ENCODE measurements at places on chromosomes 7 and 10. TPM values are rescaled to one million over a fixed set of nuclear protein-coding genes. Genes with fewer than 3 reads are reported as not detected.
A peak's percentile ranks its signal among the peaks of the same experiment; 100 is the strongest.

- no peak for DNase-seq
Observed at GRCh38 chr10:114748241-114748640, 73.3 kb upstream of the FHIP2A start.

The MINDY4 gene
- total RNA-seq, result 2.3 TPM

DNA sequence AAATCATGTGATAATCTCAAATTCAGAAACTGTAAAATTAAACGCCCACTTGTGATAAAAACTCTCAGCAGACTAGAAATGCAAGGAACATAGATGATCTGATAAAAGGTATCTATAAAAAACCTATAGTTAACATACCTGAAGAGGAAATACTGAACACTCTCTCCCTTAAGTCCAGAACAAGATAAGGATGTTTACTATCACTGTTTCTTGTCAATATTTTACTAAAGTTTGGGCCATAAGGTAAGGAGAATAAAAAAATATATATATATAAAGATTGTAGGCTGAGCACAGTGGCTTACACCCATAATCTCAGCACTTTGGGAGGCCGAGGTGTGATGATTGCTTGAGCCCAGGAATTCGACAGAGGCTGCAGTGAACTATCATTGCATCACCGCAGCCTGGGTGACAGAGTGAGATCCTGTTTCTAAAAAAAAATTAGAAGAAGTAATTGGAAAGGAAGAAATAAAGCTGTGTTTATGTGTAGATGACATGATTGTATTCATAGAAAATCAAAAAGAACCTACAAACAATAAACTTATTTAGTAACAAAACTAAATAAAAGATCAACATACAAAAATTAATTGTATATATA lies 28.4 kb downstream of the MPLKIP start:
- DNase-seq, result no peak

The NOS3 gene
- 0.86 TPM for total RNA-seq

The GBX1 gene
- not detected for total RNA-seq

DNA sequence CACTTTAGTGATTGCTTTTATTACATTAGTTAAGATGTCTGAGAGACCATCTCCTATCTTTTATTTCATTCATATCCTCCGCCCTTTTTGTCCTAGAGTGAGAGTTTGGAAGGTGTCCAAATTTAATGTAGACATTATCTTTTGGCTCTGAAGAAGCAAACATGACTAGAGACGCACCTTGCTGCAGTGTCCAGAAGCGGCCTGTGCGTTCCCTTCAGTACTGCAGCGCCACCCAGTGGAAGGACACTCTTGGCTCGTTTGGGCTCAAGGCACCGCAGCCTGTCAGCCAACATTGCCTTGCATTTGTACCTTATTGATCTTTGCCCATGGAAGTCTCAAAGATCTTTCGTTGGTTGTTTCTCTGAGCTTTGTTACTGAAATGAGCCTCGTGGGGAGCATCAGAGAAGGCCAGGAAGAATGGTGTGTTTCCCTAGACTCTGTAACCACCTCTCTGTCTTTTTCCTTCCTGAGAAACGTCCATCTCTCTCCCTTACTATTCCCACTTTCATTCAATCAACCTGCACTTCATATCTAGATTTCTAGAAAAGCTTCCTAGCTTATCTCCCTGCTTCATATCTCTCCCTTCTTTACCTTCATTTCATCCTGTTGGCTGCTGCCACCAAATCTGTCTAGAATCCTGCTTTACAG lies 10.4 kb upstream of the CLCN1 start:
- DNase-seq, result peak; percentile 84
